ENCODE measurements at places on chromosomes 5 and 9. TPM values are rescaled to one million over a fixed set of nuclear protein-coding genes. Genes with fewer than 3 reads are reported as not detected.

HAVCR2 gene
- total RNA-seq: 34.6 TPM

TBCA gene
- 192 TPM for total RNA-seq

PAIP2 gene
- 110 TPM for total RNA-seq

ADGRD2 gene
- not detected for total RNA-seq

LYSMD3 gene
- total RNA-seq: 14.2 TPM

DROSHA gene
- total RNA-seq: 57.8 TPM

TPPP gene
- 0.20 TPM for total RNA-seq

RANBP6 gene
- total RNA-seq: 16.2 TPM

TCF7 gene
- 47.4 TPM for total RNA-seq

PTGS1 gene
- total RNA-seq: not detected

ENHO gene
- total RNA-seq: not detected

SLC4A9 gene
- 0.36 TPM for total RNA-seq

NKD2 gene
- total RNA-seq: 1.5 TPM

TRIM7 gene
- 3.0 TPM for total RNA-seq

AGXT2 gene
- total RNA-seq: not detected

TMEM161B gene
- total RNA-seq: 21.5 TPM

GTF3C5 gene
- total RNA-seq: 87.6 TPM

C5orf15 gene
- total RNA-seq: 27.4 TPM
